ENCODE measurements at places on chromosomes 7 and 10. TPM values are rescaled to one million over a fixed set of nuclear protein-coding genes. Genes with fewer than 3 reads are reported as not detected.
A peak's percentile ranks its signal among the peaks of the same experiment; 100 is the strongest.

DNA sequence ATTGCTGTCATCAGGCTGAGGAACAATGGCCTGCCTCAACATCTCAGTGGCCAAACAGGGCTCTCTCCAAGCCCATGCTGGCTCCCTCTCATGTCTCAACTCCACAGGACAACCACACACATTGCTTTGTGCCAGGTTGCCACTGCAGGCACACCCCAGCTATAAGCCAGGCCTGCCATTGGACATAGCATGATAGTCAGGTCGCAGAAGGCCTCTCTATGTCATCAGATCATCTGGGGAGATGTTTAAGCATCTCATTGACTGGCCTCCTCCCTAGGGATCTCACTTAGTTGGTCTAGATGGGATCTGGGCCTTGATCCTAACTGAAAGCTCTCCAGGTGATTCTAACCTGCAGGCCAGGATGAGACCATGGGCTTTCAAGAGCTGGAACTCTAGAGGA is 257.2 kb downstream of the GRID1 start:
- DNase-seq, result no peak

DNA sequence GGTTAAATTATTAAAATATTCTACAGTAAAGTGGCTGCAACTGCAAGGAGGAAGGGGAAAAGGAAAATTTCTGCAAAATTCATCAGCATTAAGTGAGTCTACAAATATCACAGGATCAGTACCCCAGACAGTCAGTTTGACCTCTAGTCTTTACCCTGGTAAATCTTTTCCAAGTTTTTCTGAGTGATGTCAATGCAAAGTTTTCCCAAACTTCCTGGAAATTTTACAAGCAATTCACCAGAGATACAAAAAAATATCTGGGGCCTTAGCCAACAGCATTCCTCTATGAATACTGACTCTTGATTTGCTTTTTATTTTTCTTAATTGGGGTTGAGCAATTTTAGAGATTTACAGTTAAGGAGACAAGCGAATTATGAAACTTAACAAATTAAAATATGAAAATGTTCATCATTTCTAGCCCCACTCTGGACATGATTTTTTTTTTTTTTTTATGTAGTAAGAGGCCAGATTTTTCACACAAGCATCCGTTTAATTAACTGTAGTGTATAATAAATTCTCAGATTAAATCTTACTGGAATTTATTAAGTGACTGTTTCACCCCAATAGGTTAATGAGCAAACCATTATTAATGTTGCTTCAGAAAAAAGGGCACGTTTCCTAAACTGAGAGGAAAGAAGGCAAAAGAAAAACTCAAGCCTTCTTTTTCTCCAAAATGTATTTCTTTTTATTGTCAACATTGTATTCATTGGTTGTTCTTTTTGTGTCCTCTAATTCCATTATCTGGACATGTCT is 539.5 kb upstream of the FZD8 start:
- no peak for DNase-seq

DNA sequence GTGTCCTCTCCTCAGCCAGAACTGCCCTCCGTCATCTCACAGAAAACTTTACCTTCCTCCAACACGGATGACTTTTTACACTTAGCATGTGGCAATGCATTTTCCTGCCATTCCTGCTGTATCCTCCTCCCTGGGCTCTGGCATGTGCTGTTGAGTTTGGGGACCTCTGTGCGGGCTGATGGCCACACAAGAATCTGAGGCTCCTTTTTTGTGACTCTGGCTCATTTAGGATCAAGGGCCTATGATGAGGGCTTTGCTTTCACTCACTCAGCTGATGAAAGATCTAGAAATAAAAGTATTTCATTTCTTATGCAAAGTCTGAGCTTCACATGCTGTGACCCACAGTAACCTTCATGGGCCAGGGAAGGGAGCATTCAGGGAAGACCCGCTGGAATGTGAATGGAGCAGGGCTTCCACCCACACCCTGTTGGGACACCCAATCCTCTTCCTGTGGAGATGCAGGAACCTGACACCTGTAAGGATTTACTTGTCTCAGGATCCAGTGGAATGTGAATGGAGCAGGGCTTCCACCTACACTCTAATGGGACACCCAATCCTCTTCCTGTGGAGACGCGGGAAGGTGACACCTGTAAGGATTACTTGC is 500.3 kb upstream of the MKI67 start:
- DNase-seq, result peak; percentile 81

GRCh38 chr10:118966076-118966849 is 63.3 kb upstream of the NANOS1 start:
- no peak for DNase-seq

DNA sequence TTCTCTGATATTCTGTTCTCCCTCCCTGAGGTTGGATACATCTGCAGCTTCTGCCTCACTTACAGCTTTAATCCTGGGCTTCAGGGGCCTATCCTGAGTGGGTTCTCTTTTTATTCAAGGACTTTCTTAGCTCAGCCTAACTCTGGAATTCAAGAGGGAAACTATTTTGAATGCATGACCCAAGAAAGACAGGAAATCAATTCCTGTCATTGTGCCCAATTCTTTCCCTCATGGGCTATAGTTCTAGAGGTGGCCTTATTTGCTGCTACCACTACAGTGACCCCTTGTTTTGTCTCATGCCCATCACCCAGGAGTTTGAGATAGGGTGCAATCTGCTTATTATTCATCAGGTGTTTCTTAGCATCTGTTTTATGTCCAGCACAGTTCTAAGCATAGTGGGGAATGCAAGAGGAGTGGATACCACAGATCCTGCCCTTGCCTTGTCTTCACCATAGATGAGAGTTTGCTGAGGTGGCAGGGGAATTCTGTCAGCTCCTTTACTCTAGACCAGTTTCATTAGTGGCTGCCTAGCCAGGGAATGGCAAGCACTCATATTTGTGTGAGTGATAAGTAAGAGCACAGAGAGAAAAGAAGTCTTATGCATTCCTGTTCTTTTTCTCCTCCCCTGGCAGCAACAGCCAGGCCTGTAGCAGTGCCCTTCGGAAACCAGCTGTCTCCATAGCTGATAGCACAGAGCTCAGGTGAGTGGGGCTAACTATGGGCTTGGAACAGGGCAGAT is 19.4 kb downstream of the STRIP2 start:
- DNase-seq, result no peak

DNA sequence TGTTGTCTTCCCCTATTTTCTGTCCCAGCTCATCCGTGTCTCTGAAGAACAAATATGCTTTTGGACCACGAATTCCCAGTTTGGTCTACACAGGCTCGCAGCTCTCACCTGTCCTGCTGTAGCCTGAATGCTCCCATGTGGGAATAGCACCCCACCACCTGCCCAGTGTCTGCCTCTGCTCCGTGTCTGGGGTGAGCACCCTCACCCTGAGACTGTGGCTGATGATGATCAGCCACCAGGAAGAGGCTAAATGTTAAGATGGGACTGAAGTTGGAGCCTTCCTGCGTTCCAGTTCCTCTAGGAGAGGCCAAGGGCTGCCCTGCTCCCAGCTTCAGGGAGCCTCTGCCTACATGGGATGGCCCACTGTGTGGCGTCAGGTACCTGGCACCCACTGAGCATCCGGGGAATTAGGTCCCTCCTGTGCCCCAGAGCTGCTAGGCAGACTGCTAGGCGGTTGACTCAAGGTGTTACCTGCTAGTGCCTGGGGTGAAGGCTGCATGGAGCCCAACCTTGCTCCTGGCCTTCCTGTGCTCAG is 3.7 kb downstream of the PGAM2 start:
- no peak for DNase-seq

- no peak for DNase-seq
Observed at GRCh38 chr7:100441641-100442535, 5.6 kb upstream of the PPP1R35 start.

- no peak for DNase-seq
Observed at GRCh38 chr7:1862560-1862959, 192.5 kb downstream of the ELFN1 start.

GRCh38 chr10:84685047-84685660 is 356.8 kb downstream of the CCSER2 start:
- no peak for DNase-seq

GRCh38 chr7:108059526-108059925 is 56.6 kb upstream of the LAMB1 start:
- DNase-seq, result no peak

DNA sequence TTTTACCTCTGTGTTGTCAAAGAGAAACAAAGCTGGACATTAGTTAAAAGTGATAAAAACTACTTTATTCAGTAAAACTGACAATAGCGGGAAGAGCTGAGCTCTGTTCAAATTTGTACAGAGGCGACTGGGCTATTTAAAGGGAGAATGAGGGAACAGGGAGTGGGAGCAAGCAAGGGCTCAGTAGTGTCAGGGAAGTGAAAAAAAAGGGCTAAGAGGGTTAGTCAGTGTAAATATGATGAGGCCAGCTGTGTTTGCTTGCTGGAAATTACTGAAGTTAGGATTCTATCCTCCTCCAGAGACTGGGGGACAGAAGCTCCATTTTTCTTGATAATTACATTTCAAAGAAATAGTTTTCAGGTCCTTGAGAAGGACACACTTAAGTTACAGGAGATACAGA is 232.5 kb downstream of the SH2D4B start:
- DNase-seq, result no peak

DNA sequence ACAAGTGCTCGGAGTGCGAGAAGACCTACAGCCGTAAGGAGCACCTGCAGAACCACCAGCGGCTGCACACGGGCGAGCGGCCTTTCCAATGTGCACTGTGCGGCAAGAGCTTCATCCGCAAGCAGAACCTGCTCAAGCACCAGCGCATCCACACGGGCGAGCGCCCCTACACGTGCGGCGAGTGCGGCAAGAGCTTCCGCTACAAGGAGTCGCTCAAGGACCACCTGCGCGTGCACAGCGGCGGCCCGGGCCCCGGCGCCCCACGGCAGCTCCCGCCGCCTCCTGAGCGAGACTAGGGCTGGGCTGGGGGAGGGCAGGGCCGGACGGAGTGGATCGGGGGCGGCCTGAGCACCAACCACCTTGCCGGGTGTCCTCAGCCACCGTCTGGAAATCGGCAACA is 15.1 kb upstream of the ZNF212 start:
- no peak for DNase-seq

GRCh38 chr7:106736508-106737201 is 75.7 kb upstream of the CCDC71L start:
- no peak for DNase-seq

DNA sequence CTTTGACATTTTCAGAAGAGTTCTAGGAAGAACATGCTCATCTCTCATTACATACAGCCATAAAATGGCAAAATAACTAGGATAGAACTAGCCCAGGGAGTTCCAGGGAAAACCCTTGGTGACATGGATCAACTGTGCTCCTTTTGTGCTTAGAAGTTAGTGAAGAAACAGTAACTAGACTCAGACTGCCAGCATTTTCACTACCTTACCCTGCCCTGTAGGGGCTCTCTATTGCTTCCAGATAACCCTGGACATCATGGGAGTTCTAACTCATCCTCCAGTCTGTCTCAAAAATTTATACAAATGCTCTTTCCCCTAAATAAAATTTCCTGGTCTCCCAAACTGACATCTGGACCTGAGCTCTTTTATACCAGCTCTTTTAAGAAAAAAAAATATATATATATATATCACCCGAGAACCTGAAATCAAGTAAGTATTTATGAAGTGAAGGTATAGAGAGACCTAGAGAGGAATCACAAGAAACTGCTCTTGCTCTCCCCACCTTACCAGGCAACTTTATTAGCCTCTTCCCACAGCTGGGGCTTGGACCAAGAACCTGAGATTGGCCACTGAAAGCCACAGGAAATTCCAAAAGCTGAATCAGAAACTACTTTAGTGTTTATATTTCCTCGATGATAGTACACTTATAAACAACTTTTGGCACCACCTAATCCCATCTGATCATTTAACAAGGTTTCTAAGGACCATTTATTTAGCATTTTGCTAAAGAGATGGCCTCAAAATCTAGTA is 101.4 kb downstream of the RELN start:
- DNase-seq, result no peak

DNA sequence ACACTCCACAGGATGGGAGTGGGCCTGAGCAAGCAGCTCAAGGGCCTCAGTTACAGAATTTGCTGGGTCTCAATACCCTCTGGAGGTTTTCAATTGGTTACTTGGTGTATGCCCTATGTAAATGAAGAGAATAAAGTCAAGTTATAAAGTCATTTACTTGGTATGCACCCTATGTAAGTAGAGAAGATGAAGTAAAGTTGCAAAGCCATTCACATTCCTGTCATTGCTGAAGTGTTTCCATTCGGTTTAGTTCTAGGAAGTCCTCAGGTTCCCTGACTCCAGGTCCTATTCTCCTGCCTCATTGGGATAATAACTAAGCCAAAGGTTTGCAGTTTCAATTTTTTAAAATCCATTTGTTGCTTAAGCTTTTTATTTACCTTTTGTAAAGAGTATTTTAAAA is 272.6 kb upstream of the NPSR1 start:
- DNase-seq, result no peak

DNA sequence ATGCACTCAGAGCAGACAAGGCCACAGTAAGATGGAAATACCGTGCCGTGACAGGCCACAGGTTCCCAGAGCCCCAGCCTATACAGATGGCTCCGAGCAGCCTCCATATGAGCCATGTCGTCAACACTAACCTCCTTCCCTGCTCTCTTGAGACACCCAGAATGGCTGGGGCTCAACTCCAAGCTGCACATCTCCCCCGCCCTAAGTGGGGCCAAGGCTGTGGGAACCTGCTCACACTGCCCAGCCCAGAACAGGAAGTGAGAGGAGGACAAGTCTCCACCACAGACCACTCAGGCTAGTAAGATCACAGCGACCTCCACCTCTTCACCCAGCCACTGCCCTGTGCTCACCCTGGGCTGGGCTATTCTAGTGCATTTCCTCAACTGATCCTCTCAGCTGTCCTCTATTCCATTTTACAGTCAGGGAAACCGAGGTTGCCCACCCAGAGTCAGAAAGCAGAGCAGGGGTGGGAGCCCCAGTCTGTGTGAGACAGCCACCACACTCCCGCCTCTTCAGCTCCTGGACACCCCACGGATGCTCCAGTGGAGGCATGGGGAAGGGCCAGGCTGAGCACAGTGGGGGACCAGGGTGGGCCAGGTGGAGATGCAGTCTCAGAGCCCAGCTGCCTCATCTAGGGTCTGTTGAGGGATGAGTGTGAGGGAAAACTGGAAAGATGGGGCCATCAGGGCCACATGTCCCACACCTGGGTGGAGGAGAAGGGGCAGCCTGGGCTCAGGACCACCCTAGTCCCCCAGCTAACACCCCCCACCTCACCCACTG is 11.6 kb downstream of the GRID1 start:
- DNase-seq, result no peak

- no peak for DNase-seq
Observed at GRCh38 chr7:88218836-88219605, 817 bp downstream of the SRI start.

GRCh38 chr10:13712837-13713581 is 126.2 kb downstream of the PRPF18 start:
- peak; percentile 93 for DNase-seq

DNA sequence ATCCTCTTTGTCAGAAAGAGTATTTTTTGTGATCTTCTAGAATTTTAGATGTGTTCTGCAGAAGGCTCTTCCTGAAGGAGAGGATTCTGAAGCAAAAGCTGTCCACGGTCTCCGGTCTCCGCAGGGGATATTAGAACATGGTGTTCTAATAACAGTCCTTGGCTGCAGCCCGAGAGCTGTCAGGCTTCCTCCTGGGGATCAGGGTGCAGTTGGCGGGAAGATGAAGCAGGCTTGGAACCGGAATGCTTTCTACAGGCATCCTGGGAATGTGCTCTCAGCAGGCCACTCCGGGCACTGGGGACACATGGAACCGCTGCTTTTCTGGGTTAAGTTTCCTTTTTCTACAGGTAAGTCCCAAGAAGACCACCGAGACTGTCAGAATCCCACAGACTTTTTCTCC is 118.6 kb upstream of the PARD3 start:
- DNase-seq, result peak; percentile 93

The NKX2-3 gene
- total RNA-seq, result 0.19 TPM

The PDZD7 gene
- under 0.01 TPM for total RNA-seq

The ELFN1 gene
- 2.2 TPM for total RNA-seq

The SPAG6 gene
- total RNA-seq, result not detected

The STEAP4 gene
- total RNA-seq, result 64.5 TPM

The NUTM2B gene
- 0.34 TPM for total RNA-seq

All from esophagus muscularis mucosa (tissue), 4 donors.